ENCODE measurements at places on chromosomes 16 and 17.

- no peak for DNase-seq
These were observed 59.0 kb downstream of the MSI2 start for GRCh38 chr17:57315061-57316015.

DNA sequence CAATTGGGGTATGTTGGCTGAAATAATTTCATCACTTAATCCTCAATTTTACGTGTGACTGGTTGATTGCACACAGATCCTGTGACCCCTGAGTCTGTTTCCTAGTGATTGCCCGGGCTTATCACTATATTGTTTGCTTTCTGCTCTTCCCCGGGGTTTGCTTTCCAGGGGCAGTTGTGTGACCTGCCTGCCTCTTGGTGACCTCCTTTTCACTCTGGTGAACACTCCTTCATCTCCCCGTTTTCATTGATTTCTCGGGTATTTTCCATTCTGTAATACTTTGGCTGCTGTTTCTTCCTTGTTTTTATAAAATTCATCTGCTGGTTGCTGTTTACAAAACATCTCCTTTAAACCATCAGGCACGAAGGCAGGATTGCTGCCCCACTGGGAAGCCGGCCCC, 36.0 kb downstream of the NTN1 start:
- no peak for DNase-seq

DNA sequence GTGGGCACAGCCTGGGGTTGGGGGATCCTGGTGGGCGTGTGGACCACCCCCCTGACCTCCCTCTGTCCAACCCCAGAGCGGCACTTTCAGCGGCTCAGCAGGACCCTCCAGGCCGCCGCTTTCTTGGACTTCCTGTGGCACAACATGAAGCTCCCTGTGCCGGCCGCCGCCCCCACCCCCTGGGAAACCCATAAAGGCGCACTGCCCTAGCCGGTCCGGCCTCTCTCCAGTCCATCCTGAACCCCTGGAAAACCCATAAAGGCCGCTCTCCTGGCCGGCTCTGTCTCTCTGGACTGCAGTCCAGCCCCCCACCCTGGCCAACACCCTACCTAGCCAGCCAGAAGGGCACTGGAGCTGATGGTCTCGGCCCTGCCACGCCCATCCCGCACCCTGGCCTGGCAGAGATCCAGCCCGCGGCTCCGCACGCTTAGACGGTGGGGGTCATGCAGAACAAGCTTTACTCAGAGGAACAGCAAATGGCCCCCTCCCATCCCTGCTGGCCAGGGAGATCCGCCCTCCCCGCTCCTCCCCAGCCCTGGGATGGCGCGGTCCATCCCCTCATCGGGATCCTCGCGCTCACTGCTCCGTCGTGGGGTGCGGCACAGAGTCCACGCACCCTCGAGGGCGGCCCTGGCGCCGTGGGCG, 2.7 kb downstream of the NOXO1 start:
- DNase-seq, result no peak

DNA sequence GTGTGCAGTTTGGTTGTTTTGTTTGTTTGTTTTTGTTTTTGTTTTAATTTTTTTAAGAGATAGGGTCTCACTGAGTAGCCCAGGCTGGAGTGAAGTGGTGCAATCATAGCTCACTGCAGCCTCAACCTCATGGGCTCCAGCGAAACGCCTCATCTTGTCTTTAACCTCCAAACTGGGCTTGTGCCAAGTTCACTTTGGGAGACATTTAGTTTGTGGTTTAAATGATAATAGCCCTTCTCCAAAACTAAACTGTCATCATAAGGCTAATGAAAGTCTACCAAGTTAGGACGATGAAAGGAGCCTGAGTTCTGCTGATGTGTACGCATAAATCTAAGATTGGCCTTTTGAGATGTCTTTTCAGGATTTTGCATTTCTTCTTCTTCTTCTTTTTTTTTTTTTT, 6.5 kb upstream of the CARD14 start:
- DNase-seq, result no peak

- DNase-seq, result peak; percentile 77
These were observed 2.1 kb downstream of the CFAP20 start for GRCh38 chr16:58127033-58127556.

- no peak for DNase-seq
These were observed 125.6 kb downstream of the KCNJ18 start for GRCh38 chr17:21817791-21818364.

GRCh38 chr16:86732621-86733295, 154.4 kb downstream of the FOXL1 start:
- no peak for DNase-seq

DNA sequence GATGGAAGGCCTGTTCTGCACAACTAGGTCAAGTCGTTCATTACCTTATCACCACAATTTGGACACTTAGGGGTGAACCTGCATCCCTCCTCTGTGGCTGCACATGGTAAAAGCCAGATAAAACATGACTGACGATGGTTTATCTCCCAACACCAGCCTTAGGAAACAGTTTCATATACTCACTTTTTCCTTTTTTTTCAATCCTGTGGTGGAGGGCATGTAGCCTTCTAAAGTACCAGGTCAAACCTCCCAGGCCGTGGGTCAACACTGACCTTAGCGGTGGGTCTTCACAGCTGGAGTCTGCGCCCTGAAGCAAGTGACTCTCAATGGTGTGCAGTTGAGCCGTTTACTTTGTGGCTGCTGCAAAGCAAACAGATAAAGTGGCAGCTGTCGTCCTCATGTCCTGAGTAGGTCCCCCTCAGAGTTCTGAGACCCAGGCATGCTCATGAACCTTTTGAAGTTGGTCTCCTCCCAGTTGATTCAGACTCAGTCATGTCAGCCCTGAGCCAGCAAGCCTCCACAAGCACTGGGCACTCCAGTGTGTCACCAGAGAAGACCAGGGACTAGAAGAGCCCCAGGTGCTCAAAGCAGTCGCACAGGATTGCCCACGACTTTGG, 5.9 kb downstream of the FAHD1 start:
- DNase-seq, result no peak

DNA sequence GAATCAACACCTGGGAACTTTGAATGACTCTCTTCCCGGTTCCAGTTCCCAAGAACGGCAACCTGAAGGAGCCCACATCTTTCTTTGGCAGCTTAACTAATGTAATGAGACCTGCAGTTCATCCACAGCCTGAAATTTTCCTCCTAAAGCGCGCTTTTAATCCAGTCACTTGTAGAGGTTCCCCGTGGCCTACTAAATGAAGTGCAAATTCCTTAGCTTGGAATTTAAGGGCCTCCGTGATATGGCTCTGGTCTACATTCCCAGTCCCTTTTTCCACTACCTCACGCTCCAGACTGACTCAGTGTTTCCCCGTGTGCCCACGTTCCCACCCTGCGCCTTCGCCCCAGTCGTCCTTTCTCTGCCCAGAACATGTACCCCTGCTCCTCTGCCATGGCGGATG, 27.2 kb downstream of the FZD2 start:
- no peak for DNase-seq

GRCh38 chr16:14386115-14386514, 243.9 kb downstream of the PARN start:
- DNase-seq, result no peak

DNA sequence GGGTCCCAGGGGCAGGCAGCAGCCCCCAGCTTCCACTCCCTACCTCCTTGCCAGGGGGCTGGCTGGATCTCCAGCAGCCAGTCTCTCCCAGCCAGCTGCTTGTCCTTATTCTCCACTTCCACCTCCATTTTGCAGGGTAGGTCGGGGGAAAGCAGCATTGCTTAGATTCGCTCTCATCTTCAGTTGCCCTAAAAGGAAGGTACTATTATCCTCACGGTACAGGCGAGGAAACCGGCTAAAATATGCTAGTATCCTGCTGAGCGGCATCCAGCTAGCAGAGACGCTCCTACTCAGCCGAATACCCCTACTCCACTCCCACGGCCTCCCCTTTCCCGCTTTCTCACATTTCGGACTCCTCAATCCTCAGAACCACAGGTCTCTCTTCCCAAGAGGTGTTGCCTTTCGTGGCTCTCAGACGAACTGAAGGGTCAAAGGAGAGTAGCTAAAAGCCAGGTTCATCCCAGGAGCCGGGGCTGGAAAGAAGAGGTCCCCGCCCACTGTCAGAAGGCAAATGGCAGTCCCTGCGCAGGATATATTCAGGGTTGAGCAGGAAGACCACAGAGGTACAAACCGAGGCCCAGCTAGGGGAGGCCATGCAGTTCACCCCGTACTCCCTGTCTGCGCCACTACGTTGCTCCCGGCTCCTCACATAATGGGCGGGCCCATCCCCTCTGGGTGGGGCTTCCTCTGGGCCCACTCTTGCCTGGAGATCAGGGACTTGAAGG, 1.7 kb upstream of the RAB11FIP4 start:
- DNase-seq, result no peak

GRCh38 chr17:68594552-68594951, 6.6 kb downstream of the FAM20A start:
- no peak for DNase-seq

Data from CD4-positive, alpha-beta T cell treated with Interleukin-2 at 100 ng/mL for 4 hours (primary cell).